CD4-positive, alpha-beta T cell treated with Interleukin-17A for 4 hours (primary cell): ENCODE measurements at places on chromosomes 3 and 15.

- no peak for DNase-seq
These were observed 118.4 kb downstream of the CTNNB1 start for GRCh38 chr3:41317718-41318117.

DNA sequence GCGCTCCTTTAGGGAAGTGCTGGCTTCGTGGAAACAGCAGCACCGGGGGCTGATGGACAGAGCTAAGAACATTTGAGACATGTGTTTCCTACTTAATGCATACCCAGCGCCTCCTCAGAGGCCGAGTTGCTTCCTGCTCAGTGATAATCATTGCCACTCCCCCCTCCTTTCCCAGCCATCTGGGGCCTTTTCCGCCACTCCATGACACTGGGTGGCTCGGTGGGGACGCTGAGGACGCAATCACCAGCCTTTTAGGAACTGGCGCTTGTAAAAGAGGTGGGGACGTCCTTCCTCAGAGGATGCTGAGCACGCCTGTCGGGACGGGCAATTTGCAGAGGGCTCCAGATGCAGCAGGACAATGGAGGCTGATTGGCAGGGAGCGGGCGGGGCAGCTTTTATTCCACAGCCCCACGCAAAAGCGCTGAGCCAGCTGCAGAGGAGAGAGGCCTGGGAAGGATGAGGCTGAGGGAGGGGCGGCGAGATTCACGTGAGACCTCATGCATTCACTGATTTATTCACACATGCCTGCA lies 22.2 kb upstream of the IQSEC1 start:
- DNase-seq, result no peak

DNA sequence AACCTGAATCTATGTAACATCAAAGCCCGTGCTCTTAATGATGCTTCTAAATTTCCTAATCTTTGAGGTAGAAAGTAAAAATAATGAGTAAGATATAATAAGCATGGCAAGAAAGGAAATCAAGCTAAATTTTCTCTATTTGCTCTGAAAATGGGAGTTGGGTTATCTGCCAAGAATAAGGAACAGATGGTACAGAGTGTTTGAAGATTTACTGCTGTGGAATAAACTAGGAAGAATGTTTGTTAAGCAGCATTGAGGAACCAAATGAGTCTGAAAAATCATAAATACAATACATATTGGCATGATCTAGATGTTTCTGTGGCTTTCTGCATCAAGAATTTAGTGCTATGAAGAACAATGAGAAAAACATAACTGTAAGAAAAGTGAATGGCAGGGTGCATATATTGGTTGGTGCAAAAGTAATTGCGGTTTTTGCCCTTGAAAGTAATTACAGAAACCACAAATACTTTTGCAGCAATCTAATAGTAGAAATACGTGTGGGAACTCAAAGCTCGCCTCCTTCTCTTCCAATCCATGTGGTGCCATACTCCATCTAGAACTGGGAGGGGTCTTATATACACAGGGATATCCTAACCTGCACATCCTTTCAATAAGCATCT lies 87.6 kb downstream of the SUCNR1 start:
- no peak for DNase-seq

DNA sequence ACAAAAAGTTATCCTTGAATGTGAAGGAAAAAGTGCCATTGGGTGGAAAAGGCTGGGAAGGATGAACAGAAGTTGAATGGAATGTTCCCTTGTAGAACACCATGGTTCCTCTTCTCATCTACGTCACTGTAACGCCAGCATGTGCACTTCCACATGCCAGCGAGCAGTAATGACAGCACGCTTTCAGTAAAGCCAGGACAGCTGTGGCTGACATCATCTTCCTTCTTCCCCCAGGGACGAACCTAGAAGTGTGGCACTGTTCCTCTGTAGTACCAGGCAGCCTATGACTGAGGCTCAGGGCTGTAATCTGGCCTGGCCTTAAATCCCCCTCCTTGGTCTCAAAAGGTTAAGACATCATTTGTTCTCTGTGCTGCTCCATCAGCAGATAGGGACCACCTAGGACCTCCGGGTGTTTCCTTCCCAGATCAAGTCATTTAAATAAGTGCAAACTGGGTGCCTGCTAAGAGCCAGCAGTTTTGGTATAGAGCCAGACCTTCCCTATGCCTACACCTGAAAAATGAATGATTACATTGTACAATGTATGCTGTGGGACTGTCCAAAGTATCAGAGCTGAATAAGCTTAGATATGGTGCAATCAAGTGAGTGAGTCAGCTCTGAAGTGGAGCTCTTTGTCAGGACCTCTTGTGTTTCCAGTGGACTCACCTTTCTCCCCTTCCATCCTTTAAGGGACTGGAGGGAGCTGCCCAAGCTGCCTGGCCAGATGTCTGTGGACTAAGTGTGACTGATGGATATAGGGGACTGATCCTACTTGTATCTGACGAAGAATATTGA lies 5.6 kb upstream of the SRPRB start:
- no peak for DNase-seq

DNA sequence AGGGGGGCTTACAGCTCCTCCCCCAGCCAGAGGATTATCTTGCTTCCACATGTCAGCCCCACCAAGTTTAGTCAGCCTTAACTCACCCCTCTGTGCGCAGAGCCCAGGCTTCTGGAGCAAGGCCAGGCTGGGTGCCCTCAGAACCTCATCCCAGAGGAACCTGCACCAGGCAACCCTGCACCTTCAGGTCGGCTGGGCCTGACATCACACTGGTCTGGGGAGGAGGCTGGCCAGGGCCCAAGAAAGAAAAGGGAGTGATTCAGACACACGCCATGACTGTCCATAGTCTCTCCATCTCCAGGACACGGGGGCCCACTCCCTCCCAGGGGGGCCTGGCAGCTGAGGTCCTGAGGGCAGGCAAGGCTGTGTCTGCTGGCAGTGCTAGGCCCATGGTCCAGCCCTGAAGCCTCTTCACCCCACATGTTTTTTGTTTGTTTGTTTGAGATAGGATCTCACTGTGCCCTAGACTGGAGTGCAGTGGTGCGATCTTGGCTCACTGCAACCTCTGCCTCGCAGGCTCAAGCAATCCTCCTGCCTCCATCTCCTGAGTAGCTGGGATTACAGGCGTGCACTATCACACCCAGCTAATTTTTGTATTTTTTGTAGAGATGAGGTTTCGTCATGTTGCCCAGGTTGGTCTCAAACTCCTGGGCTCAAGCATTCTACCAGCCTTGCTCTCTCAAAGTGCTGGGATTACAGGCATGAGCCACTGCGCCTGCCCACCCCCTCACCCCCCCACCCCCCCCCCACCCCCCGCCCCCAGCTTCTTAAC lies 11.1 kb downstream of the TNK2 start:
- no peak for DNase-seq

- DNase-seq, result no peak
These were observed 2.5 kb downstream of the OR4F6 start for GRCh38 chr15:101805605-101806345.

GRCh38 chr3:100602506-100603444 lies 6.6 kb upstream of the ADGRG7 start:
- DNase-seq, result no peak

GRCh38 chr3:55491296-55491816 lies 4.2 kb upstream of the WNT5A start:
- no peak for DNase-seq
